SK-N-SH treated with all-trans-retinoic acid at 6 μM for 48 hours (cell line): ENCODE measurements at places on chromosomes 1 and 21.

GRCh38 chr1:77421504-77422233, 139.8 kb downstream of the AK5 start:
- no peak for ATAC-seq

DNA sequence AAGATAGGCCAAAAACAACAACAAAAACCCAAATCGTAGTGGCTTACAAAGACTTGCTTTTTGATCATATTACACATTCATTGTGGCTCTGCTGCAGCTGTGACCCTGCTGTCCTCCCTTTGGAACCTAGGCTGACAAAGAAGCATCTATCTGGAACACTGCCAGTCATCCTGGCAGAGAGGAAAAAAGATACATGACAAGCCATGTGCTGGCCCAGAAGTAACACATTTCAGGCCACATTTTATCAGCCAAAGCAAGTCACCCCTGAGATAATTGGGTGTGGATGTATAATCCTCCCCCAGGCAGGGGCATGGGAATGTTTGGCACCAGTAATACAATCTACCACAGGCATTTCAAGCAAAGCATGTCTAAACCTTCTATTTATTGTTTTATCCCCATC, 37.2 kb upstream of the AGO1 start:
- no peak for ATAC-seq

- ATAC-seq, result no peak
These were observed 819 bp upstream of the GPR3 start for GRCh38 chr1:27391511-27392095.

DNA sequence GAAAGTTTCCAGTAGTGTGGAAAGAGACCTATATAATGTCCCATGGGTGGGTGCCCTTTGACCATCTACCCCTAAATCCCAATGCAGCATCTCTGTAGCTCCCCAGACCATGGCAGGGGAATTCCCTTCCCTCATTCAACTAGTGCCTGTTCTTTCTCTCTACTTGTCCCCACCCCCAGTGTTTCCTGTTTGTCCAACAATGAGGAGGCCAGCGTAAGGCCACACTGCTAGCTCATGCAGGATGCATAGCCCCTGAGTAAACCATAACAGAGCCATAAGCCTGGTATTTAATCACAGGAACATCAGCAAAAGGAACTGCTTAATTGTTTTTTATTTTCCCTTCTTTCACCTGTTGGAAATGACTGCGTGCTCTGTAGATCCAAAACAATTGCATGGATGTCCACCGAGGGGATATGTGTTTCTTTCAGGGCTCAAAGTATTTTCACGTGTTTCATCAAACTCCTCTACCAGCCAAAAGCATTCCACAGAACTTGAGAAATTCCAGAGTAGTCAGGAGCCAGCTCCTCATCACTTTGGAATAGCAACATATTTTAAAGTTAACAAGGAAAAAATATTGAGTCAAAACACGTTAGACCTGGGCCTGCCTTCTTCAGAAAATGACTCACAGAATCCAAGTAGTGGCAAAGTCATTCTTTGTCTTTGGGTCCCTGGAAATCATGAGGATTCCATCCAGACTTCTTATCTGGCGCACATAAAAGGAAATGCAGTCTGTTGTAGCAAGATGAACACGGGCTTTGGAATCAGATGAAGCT, 162.5 kb upstream of the SGIP1 start:
- peak; percentile 80 for ATAC-seq

GRCh38 chr1:11514366-11514765, 35.4 kb downstream of the DISP3 start:
- no peak for ATAC-seq

DNA sequence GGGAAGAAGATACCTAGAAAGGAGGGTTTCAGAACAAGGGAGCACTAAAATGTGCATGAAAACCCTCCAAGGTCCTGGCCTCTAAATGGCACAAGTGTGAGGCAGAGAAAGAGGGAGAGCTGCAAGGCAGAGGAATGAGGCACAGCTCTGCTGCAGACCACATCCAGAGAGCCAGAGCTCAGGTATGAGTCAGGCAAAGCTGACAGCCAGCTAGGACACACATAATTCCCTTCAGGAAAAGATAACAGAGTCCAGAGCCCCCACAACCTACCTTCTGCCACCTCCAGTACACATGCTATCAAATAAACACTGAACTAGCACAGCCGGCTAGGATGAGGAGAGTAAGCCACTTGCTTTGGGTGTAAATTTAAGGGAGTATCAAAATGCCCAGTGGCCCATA, 62.2 kb downstream of the HSF2BP start:
- ATAC-seq, result peak; percentile 70

GRCh38 chr1:103457886-103458455, 67.5 kb upstream of the RNPC3 start:
- ATAC-seq, result no peak

GRCh38 chr1:121517586-121518230, 332.9 kb downstream of the SRGAP2C start:
- no peak for ATAC-seq

- ATAC-seq, result no peak
These were observed 3.5 kb upstream of the C1orf52 start for GRCh38 chr1:85262985-85263384.

GRCh38 chr1:93186667-93187066, 6.1 kb downstream of the CCDC18 start:
- ATAC-seq, result no peak

DNA sequence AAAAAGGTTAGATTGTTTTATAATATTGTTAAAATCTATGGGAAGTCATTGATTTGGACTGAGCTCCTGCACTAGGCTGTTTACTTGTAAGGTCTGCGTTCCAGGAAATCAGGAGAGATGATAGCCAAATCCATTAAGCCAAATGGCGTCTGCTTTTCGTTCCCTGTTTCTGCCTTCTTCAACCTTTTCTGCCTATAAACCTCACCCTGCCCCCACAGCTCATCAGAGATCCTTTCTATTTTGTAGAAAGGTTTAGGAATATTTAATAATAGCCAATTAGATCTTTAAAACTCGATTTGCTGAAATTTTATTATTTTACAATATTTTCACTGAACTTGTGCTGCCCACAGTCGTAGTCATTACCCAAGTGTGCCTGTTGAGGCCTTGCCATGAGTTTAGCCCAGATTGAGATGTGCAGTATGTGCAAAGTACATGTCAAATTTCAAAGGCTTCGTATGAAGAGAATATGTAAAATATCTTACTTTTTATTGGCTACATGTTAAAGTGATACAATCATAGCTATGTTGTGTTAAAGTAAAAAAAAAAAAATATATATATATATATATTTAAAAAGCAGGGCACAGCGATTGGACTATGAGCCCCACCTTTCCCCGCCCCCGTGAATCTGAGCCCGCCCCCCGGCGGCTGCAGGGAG, 444 bp upstream of the IARS2 start:
- no peak for ATAC-seq

GRCh38 chr1:211741788-211742187, 66.4 kb upstream of the NEK2 start:
- ATAC-seq, result no peak

GRCh38 chr1:205972491-205973168, 29.4 kb upstream of the SLC26A9 start:
- ATAC-seq, result no peak; the same call in 2 of the 3 replicates

GRCh38 chr1:7387053-7387927, 383.8 kb upstream of the VAMP3 start:
- no peak for ATAC-seq

GRCh38 chr1:201842472-201843027, 13.6 kb downstream of the IPO9 start:
- no peak for ATAC-seq

GRCh38 chr1:40421431-40422384, 28.6 kb upstream of the ZFP69B start:
- no peak for ATAC-seq

GRCh38 chr1:116836099-116836498, 73.6 kb upstream of the PTGFRN start:
- no peak for ATAC-seq

DNA sequence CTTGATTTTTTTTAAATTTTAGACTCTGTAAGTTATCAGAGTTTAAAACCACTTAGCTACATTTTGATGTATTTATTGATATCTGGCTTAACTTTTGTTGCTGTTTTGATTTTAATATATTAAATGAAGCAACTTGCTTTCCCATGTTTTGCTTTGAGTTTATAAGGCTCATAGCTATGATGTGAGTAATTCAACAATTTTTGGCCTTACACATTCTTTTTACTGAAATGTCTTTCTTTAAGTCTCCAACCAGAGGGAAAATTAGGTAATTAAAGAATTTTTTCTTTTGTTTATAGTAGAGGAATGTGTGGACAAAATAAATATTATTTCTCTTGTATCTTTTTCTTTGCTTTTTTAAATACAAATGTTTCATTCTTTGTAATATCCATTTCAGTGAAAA, 258.3 kb upstream of the ADAMTS5 start:
- ATAC-seq, result no peak

DNA sequence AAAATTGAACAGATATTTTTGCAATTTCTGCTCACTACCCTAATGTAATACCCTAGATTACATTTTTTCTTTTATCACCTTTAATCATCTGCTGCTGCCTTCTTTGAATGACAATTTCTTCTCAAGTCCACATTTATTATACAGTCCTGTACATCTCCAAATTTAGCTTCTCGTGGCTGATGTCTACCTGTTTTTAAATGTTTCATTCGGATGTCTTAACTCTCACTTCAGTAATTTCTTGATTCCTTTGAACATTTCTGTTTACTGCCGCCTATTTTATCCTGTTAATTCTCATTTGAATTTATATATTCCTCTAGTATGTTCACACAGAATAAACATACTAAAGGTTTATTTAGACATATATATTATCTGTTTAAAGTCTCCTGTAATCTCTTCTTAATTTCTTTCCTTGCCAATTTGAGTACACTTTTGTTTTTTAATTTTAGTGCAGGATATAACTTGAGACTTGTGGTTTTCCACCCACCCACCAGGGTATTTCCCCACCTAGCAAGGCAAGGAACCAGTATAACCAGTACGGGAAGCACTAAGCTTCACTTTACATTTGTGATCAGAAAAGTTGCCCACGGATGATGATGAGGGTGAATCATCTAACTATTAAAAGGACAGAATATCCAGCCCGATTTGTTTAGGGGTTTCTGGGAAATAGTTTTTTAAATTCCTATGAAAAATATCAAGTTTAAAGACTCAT, 12.7 kb downstream of the INSL5 start:
- ATAC-seq, result no peak

GRCh38 chr1:119674835-119675289, 26.8 kb upstream of the ZNF697 start:
- ATAC-seq, result peak; percentile 32

DNA sequence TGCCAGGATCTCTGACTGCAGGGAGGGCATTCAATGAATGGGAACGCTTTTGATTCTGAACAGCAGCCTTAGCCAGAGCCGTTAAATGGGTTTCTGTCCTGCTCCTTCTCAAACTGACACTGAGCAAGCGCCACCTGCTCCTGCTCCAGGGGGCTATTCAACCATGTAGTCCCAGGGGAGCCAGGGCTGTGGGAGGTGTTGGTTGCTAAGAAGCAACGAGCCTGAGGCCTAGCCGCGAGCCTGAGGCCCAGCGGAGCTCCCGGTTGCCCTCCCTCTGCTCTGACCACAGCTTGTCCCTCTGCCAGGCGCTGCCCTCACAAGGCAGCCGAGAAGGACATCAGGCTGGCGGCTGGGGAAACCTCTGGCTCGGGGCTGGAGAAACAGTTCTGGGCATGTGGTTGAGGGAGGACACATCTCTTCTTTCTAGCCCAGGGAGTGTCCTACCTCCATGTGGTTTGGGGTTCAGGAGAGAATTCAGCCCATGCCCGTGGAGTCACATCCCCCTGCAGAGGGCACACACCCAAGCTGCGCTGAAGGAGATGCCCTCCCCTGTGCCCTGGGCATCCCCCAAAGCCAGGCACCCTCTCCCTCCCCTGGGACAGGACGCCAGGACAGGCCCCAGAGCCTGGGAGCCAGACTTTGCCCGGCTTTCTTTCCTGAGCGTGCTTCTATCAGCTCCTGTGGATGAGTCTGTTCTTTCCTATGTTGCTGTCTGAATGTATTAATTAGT, 18.0 kb downstream of the PCP4 start:
- no peak for ATAC-seq

DNA sequence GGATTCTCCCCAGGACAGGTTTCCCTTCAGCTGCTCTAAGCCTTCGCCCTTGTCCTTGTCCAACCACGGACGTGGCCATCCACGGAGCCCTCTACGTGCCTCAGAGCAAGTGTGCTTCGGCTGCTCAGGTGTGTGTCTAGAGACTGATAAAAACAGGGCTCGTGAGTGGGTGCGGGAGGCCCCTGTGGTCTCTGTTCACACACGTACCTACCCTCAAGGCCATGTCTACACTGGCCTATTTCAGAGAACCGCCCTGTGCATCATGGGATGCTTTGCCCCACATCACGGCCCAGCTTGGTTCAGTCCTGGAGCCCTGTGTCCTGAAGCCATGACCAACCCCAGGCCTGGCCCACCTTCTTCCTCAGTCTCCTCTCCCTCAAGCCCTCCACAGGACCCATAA, 24.6 kb upstream of the RUNX3 start:
- no peak for ATAC-seq
